ENCODE measurements at places on chromosomes 5 and 9. TPM values are rescaled to one million over a fixed set of nuclear protein-coding genes. Genes with fewer than 3 reads are reported as not detected.

The LCN1 gene
- not detected for total RNA-seq

The SAPCD2 gene
- total RNA-seq: 3.4 TPM

The CFAP157 gene
- total RNA-seq: not detected

The BNC2 gene
- total RNA-seq: 45.2 TPM

The SLC4A9 gene
- total RNA-seq: not detected

The TMEM38B gene
- 12.5 TPM for total RNA-seq

The ADAMTS16 gene
- 0.28 TPM for total RNA-seq

The GRIN1 gene
- not detected for total RNA-seq

The KLHL9 gene
- total RNA-seq: 46.4 TPM

The LCN9 gene
- not detected for total RNA-seq

The FREM1 gene
- not detected for total RNA-seq

The HNRNPA0 gene
- total RNA-seq: 8.9 TPM

- no peak for DNase-seq
These were observed 225.0 kb downstream of the KCTD16 start for GRCh38 chr5:144395704-144396103.

GRCh38 chr5:74013222-74013621 is 387.2 kb downstream of the ARHGEF28 start:
- no peak for DNase-seq

DNA sequence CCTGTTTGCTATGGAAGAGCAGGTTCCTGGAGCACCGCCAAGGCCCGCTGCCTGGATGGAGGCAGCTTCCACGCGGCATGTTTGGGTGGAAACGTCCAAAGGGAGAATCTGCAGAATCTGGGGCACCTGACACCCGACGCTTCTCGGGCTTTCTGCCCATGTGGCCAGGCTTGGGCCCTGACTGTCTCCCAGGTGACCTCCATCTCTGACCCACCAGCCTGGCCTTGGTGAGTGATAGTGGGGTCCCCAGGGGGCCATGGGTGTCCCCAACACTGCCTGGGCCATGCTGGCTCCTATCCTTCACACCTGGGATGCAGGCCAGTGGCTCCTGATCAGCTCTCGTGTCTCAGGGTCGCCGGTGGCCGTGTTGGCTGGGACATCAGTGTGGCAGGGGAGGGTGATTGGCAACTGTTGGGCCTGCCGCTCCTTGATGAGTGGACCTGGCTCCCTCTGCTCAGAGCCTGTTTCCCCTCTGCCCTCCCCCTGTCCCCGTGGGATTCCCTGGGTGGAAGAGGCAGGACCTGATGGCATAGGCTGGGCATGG is 34.0 kb downstream of the GLT6D1 start:
- DNase-seq: no peak

GRCh38 chr5:71663191-71663969 is 55.7 kb upstream of the CARTPT start:
- DNase-seq: no peak

GRCh38 chr5:149940077-149940574 is 4.5 kb downstream of the PDE6A start:
- no peak for DNase-seq

DNA sequence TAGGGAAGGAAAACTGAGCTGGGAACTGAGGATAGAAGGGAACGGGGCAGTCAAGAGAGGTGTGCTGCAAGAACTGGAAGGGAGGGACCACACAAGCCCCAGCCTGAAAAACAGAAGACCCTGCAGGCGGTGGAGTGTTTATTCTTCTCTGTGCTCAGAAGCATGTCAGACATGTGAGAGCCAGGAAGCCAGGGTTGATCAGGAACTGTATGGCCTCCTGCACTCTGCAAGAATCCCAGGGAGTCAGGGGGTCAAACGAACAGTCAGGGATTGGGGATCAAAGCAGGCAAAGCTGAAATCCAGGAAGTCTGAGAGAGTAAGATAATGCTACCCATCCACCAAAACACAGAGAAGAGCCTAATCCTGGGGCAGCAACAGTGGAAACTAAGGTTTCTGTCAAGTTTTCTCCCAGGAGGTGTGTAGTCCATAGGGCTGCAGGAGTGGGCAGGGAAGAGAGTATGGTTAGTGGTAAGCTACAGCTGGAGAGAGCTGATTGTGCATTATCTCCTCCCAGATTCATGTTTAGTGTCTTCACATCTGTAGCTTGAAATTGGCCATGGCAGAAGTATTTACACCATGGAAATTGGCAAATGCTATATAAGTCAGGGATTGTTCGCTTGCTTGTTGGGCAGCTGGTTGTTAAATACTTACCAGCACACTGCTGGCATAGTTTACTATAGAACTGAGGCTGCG is 115.4 kb upstream of the SLC44A1 start:
- no peak for DNase-seq

DNA sequence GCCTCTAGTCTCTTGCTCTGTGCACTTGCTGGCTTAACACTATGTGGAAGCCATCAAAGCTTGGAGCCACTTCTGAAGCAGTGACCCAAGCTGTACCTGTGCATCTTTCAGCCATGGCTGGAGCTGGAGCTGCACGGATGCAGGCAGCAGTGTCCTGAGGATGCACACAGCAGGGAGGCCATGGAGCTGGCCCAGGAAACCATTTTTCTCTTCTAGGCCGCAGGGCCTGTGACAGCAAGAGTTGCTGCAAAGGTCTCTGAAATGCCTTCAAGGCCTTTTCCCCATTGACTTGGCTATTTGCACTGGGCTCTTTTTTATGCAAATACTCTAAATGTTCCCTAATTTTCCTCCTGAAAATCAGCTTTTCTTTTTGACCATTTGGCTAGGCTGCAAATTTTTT is 12.9 kb upstream of the ZNF484 start:
- DNase-seq: no peak

- DNase-seq: peak; percentile 44
These were observed 191.0 kb downstream of the ADAMTS6 start for GRCh38 chr5:65290677-65291076.

DNA sequence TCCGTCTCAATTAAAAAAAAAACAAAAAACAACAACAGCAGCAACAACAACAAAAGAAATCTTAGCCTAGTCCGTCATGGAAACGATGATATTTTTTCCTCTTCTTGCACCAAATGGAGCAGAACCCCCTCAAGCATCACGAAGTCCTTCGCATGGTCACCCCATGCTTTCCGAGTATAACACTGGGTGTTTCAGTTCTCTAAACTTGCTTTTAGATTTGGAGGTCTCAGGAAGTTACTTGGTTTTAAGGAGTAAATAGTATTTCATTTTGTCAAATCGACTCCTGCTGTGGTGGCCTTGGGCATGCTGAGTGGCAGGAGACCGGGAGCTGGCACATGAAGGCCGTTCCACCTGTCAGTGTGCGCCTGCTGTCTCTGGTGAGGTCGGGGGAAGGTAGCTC is 118.5 kb upstream of the CACNA1B start:
- no peak for DNase-seq

GRCh38 chr9:76271755-76272154 is 122.5 kb downstream of the RFK start:
- DNase-seq: peak; percentile 51

- no peak for DNase-seq
These were observed 89.7 kb upstream of the IRX2 start for GRCh38 chr5:2841208-2841607.

DNA sequence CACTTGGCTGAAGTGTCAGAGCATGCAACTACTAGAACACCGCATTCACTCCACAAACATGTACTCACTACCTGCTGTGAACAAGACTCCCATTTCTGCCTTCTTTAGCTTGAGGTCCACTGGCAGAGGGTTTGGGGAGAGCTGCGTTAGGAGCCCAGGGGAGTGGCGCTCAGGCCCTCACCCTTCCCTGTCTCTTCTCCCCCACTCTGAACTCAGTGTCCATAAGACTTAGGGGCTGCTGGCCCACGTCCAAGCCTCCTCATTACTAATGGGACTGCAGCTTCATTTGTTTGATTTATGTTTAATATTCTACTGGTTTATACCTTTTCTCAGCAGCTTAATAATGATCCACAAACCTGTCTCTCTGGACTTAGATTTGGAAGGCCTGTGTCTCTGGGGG is 70.9 kb downstream of the HSPA4 start:
- DNase-seq: no peak

GRCh38 chr5:158899792-158900191 is 199.9 kb downstream of the EBF1 start:
- no peak for DNase-seq

- DNase-seq: peak; percentile 98
These were observed 12.3 kb downstream of the P4HA2 start for GRCh38 chr5:132215329-132215728.

DNA sequence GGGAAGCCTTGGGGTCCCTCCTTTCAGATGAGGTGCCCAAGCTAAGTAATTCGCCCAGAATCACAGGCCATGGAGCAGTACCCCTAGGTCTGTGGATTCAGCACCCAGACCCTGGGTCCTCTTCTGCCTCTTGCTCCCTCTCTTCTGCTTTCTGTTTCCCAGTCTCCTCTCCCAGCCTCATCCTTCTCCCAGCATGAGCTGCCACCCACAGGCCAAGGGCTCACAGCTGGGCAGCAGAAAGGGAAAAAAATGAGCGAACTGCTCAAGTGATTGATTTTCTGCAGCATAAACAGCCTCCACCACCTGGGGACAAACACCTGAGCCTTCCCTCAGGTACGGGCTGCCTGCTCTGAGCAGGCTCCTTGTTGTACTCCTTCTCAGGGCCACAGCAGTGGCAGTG is 113.9 kb upstream of the SAP30L start:
- no peak for DNase-seq

GRCh38 chr9:127049044-127049443 is 73.4 kb downstream of the ANGPTL2 start:
- peak; percentile 97 for DNase-seq

DNA sequence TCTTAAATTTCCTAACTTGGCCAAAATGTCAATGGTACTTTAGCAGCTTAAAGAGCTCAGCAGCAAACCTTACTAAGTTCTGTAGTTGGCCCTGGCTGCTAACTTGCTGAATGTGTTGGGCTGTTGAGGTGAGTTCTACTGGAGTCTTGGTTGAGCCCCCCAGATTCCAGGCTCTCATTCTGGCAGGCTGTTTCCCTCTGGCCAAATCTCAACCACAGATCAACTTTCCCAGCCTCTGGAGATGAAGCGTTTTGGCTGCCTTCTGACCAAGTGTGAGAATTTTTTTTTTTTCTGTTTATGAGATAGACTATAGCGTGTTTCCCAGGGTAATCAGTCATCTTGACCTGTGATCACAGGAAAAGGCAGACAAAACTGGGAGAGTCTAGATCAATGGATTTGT is 343.7 kb downstream of the EBF1 start:
- DNase-seq: no peak

GRCh38 chr9:138103849-138104206 is 226.2 kb downstream of the CACNA1B start:
- no peak for DNase-seq

DNA sequence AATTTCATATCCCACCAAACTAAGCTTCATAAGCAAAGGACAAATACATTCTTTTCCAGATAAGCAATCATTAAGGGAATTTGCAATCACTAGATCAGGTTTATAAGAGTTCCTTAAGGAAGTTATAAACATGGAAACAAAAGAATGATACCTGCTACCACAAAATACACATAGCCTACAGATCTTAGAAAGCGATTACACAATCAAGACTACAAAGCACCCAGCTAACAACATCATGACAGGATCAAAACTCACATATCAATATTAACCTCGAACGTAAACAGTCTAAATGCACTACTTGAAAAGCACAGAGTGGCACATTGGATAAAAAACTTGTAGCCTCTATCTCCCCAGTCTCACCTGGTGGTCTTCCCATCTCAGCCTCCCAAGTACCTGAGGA is 512.4 kb upstream of the PTGER4 start:
- DNase-seq: no peak

DNA sequence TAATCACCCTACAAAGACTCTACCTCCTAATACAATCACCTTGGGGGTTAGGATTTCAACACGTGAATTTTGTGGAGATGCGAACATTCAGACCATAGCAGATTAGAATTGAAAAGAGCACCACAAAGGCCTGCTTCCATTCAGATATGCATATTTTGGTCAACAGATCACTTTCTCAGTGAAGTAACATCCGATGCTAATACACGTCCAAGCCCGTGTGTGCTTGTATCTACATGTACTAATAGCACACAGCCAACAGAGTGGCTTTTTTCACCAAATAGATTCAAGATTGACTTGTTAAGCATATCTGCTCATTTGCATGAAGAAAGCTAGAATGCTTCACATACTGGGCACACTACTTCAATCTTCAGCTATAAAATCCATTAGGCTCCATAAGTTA is 35.6 kb upstream of the SSBP2 start:
- DNase-seq: no peak

- DNase-seq: no peak
These were observed 332.8 kb downstream of the MLLT3 start for GRCh38 chr9:20289423-20290010.

DNA sequence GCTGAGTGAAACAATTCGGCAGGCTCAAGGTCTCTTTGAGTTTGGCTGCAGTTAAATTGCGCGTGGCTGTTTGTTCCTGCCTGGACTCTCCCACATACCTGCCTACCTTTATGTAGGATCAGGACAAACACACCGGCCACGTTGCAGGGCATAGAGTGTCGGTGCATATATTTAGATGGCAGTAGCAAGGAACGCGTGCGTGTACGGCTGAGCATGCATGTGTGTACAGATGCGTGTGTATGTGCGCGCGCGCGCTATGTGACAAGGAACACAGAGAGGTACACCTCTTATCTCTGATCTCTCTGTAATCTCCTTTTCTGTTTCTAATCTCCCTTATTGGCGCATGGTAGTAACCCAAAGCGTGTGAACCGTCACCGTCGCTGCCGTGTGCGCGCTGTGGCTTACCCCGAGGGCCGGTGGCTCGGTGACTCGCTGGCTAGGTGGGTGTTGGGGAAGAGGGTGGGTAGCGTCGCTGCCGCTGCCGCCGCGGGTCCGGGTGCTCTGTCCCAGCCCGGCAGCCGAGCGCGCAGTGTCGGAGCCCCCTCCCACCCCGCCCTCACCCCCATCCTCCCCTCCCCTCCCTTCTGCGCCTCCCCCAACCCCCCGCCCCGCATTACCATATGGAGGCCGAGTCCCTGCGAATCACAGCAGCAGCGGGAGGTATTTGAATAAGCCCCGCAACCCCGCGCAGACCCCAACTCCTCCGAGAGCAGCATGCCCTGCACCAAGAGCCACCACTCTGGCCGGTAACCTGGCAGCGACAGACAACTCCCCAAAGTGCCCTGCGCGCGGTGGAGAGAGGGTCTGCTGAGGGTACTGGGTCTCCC is 204.8 kb downstream of the MEF2C start:
- DNase-seq: no peak

DNA sequence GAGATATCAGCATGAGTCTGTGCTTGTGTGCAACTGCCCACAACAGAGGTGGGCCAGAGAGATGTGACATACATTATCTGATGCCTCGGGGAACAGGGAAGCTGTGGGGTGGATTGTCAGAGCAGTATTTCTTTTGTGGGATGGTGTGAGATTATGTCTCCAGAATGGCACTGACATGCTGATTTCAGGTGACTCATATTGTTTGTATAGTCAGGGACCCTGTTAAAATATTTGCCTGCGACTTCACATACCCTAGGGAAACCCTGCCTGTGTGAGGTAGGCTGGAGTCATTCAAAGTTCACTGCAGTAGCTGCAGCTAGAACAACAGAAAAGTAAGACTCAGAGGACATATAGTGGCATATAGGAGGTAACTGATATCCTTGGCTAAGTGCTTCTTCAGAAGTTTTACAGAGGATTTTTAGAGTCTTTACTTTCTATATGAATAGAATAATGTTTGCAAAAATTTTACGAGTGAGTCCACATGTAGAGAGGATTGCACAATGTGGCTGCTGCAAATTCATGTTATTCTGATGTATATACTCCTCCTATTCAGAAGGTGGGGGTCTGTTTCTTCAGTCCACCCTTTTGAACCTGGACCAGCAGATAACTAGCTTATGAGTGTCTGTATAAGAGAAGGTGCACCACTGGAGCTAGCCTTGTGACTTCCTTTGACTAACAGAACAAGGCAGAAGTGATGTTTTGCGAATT is 89.3 kb downstream of the MACIR start:
- no peak for DNase-seq

Measured in IMR-90 (cell line).